ENCODE measurements at places on chromosomes 3 and 15. TPM values are rescaled to one million over a fixed set of nuclear protein-coding genes. Genes with fewer than 3 reads are reported as not detected.

GRCh38 chr3:40753951-40754350 lies 229.2 kb downstream of the ZNF621 start:
- no peak for DNase-seq

DNA sequence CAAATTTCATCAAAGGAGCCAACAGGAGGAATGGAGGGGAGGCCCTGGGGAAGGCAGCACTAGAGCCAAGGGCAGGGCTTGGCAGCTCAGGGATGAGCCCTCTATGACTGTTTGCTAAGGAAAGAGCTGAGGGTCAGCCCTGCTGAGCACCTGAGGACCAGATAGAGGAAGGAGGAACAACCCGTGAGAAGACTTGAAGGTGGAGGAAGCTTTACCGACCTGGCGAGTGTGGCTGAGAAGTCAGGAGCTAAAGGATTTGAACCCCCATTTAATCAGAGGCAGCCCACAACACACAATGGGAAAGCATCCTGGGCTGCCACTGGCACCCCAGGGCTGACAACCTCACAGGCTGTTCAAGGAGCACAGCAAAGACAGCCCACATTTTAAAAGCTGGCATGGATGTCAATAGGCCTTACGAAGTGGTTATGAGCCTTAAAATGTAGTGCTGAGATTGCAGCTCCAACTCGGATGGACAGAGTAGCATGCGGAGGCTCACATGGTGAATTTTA lies 20.7 kb upstream of the LRRC2 start:
- DNase-seq, result no peak

GRCh38 chr15:80750575-80750974 lies 28.6 kb upstream of the CEMIP start:
- DNase-seq, result no peak

- DNase-seq, result no peak
Observed at GRCh38 chr3:157142315-157142714, 17.6 kb downstream of the CCNL1 start.

The EFHB gene
- 0.17 TPM for total RNA-seq

GRCh38 chr3:179840985-179841384 lies 188.1 kb downstream of the USP13 start:
- DNase-seq, result no peak

- DNase-seq, result no peak
Observed at GRCh38 chr15:50425219-50425618, 1.0 kb downstream of the USP8 start.

The CNTN6 gene
- not detected for total RNA-seq

GRCh38 chr3:167113035-167113830 lies 266.9 kb downstream of the ZBBX start:
- no peak for DNase-seq

Data from activated naive CD8-positive, alpha-beta T cell treated with anti-CD3 and anti-CD28 coated beads, Interleukin-2, amount 10 ng/mL, durations not matched to agents 7 days and 5 days (primary cell).